ENCODE measurements at places on chromosomes 7 and 10.
A peak's percentile ranks its signal among the peaks of the same experiment; 100 is the strongest.

DNA sequence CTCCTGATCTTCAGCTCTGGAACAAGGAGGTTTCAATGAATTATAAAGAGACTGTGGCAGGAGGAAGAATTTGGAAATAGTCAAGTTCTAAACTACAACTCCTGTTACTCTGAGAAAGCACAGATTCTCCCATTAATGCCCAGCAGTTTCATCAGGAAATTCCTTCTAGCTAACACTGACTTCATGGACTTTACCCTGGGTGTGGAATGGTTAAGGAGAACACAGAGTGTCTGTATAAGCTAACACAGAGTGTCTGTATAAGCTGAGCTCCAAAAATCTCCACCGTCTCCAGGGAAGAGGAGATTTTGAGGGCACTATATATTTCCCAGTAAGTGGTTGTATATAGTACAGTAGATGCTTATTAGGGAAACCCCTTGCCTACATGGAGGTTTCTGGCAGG is 675.5 kb downstream of the XPNPEP1 start:
- DNase-seq, result no peak

- peak; percentile 70 for DNase-seq
Measured at GRCh38 chr10:114631666-114632417, 26.2 kb downstream of the ABLIM1 start.

DNA sequence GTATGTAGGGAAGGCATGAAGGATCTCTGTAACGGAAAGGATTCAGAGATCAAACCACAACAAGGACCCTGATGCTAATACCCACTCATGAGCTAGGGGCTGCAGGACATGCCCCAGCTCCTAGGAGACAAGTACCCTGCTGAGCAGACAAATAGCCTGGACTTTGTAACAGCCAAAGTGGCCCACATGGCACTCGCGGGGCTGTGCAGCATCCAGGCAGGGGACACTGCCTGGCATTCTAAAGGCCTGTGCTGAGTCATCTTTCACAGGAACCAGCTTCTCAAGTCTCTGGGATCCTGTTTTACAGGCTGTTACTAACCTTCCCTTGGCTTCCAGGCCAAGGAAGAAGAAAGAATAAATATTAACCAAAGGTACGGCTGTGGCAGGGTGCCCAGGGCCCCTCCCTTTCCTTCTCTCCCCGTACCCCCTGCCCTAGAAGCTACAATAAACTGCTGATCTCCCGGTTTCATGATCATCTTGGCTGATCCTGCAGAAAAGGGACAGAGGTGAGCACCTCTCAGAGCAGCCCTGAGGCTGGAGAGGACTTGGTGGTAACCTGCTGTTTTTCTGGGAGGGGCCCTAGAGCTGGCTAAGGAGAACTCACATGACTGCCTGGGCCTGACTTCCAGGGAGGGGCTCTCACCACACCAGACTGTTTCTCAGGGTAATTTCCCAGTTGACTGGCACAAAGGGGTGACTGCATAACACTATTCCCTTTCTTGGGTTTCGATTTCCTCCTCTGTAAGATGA is 4.2 kb upstream of the RPEL1 start:
- peak; percentile 41 for DNase-seq

DNA sequence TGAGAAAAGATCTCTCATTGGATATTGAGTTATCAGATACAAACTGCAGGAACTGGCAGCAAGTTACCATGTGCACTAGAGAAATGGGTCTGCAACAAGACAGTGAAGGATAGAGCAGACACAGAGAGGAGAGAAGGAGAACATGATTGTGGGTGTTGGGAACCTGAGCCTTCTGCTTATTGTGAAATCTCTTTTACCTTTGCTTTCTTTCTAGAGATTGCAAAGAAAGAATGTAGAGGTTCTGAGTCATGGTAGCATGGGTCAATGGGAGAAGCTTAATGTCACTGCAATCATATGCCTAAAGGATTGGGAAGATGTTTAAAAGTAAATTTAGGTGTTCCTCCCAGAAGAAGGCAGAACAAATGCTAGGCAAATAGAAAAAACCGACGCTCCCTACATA is 821.4 kb downstream of the CCSER2 start:
- no peak for DNase-seq

DNA sequence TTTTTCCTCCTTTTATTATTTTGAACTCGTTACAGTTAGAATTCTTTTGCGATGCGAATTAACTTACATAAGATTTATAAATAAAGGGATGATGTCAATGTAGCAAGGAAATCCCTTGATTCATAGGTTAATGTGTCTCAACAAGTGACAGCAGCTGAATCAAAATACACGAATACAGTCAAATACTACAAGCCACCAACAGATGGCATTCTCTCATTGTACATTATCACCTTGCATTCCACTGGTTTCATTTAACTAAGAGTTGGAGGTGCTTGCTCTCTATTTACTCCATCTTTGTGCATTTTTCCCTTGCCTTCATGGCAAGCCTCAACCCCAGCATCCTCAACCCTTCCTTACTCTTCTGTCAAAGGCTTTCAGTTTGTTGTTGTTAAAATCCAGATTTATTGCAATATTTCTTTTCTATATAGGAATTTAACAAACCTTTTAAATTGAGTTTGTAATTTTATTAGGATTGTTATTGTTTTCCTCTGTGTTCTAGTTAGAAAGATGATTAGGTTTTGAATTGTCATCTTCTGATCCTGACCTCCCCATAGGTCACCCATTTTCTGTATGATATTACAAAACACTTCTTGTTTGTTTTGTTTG is 78.3 kb downstream of the SLC25A40 start:
- peak; percentile 83 for DNase-seq

DNA sequence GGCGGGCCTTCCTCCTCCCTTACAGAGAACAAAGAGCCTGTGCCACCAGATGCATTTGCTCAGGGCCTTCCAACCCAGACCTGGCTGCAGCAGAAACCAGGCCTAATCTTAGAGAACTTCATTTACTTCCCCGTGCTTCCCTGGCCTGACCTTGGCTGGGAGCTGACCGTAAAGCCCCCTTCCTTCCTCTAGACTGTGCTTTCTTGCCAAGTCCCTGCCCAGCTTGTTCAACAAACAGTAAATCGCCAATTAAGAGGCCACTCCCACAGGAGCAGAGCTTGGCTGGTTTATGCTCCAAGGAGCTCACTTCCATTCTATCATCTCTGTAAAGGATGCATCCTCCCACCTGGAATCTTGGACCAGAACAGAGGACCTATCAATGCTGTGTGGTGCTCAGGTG is 110.9 kb downstream of the COL13A1 start:
- no peak for DNase-seq

Data from G401 (cell line).